ENCODE measurements at places on chromosomes 5 and 9.

- no peak for DNase-seq
Observed at GRCh38 chr9:33065157-33066076, 11.1 kb downstream of the SMU1 start.

DNA sequence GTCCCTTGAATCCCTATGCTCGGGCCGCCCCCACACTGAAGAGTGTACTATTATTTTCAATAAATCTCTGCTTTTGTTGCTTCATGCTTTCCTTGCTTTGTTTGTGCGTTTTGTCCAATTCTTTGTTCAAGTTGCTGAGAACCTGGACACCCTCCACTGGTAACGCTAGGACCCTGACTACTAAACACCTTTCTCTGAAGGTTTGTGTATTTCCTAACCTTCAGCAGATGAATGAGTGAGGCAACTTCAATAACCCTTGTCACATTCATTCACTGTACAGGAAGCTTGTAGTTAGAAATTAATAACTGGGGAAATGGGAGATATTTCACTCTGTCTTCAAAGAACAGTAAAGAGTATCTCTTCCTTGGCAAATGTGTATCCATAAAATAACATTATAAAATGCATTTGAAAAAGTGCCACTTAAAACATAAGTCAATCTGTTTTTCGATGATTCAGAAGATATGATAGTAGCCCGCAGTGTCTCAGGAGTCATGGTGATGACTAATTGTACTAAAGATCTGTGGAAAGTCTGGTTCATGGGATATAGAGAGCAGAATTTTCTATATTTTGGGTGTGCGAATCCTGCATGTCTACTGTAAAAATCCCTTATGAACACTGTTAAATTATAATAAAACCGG, 43.2 kb upstream of the ANKH start:
- no peak for DNase-seq

DNA sequence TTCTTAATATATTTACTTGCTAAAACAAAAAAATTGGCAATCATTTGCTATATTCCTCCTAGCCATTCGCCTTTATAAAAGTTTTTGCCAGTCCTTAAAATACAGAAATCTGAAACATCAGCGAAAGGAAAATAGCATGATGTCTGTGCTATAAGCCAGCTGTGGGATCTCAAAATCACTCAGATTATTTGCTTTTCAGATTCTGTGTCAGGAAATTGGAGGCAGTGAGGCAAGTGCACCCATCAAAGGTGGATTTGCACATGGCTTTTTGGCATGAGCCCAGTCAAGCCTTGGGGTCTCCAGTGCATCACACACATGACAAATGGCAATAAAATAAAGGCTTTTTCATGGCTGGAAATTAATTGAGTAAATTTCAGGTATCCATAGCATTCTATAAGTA, 196.8 kb upstream of the DAPK1 start:
- no peak for DNase-seq

DNA sequence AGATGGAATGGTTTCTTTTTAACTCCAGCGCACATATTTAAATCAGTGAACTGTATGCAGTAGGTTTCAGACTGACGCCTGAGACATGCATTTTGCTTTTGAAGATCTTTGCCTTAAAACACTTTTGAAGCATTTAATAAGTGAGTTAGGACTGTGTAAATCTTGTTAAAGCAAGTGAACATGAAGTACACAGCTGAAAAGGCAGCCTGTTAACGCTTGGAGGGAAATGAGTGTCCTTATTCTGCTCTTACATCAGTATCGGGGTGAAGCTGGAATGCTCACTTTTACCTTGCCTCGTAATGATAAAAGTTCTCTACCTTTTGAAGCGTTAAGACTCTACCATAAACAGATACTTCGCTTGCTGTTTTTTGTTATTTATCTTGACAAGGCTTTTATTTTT, 552.2 kb downstream of the ZNF608 start:
- DNase-seq = no peak

- DNase-seq = no peak
Observed at GRCh38 chr5:82348784-82349425, 70.8 kb upstream of the RPS23 start.

DNA sequence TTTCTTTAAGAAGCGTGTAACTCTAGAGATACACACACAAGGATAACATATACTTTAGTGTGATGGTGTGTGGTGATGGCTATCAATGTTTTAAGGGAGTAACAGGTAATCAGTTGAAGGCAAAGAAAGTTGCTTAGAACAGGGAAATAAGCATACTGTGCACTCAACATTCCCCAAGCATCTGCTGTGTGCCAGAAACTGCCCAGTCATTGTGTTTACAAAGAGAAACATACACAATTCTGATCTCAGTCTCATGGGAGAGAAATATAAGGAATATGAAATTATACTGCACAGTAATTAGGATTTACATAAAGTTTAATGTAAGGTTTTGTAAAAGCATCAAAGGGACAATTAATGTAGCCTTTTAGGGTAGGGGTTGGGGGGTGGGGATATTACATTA, 224.1 kb upstream of the TYRP1 start:
- no peak for DNase-seq

DNA sequence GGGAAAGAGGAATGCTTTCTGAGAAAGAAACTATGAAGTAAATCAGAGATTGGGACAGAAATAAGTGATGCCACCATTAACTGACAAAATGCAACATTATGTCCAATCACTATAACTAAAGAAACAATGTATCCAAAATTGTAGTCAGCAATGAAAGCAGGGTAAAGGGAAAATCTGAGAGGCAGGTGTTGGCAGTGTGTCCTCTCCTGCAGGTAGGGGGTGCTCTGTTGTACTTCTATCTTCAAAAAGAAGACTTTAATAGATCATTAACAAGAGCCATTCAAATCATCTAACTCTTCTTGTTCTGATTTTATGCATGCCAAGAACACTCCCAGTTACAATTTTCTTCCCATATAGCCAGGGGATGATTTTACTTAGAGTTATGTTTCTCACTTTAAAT, 1275.7 kb downstream of the PTPRD start:
- DNase-seq = no peak

GRCh38 chr9:127905788-127906191, 6.4 kb upstream of the ST6GALNAC6 start:
- DNase-seq = no peak

DNA sequence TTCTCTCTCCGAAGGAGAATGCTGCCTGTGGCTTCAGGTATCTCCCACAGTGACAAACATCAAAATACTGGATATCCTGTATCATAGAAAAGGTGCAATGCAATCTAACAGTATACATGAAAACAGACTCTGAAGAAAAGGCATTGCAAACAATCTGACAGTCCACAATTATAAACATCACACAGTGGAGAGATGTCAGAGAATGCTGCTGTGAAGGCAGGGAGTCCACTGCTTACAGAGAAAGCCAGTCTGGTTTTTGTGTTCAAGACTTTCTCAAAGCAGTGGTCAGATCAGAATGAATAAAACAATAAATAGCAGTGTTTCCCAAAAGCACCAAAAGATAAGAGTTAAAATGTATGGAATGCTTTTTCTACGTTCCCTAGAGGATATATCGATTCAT, 28.7 kb downstream of the TTC23L start:
- no peak for DNase-seq

GRCh38 chr9:129498451-129499384, 122.2 kb downstream of the C9orf50 start:
- DNase-seq = no peak

DNA sequence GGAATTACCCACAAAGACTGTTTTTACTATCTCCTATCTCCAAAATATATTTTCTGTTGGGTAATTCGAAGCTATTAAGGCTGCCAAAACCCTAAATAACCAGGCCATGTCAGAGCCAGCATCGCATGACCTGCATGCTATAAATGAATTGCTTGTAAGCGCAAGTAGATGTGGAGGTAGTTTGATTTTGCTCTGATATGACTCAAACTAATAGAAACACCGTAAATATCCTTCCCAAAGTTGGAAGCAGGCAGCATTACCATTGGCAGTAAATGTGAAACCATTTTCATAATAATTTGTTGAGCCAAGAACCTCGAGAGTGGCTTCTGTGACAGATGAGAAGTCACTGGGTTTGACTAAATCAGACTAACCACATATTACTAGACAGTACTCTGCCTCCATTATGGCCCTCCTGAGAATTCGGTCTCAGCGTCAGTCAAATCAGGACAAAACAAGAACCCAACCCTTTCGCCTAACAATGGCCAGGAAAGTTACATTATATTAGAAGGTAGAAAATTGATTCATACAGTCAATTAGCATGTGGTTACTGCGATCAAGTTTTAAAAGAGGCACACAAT, 289.8 kb downstream of the SPOCK1 start:
- DNase-seq = no peak

- no peak for DNase-seq
Observed at GRCh38 chr5:75848077-75848476, 130.8 kb upstream of the POC5 start.

DNA sequence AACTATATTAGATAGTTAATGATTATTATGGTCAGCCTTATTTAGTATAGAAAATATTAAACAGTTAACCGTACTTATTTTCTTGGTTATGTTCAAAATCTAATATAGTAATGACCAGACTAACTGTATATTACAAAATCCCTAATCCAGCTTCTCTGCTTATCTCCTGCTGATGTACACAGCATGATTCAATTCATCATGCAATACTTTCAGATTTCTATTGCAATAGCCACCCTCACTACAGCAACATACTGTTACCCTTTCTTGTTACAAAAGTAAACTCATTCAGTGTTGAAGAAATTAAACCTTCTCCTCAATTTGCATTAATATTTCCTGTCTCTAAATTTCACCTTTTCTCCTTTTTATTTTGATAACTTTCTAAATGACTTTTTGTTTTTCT, 1375.0 kb upstream of the NUDT12 start:
- DNase-seq = no peak

DNA sequence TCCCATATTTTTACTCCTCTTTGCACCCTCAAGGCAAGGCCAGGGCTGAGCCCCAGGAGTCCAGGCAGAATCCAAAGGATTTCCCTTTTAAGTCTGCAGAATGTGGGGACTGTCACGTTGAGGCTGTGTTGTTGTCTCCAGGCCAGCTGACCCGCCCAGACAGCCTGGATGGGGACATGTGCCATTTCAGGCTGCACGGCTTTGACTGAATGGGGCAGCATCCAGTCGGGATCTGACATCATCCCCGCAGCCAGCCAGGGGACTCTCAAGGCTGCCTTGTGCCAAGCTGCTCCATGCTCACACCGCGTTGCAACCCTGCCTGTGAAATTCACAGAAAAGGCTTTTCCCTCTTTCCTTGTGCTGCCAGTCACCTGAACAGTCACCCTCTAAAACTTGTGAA, 2.2 kb upstream of the ZNF366 start:
- DNase-seq = no peak

- DNase-seq = no peak
Observed at GRCh38 chr5:2688586-2688985, 62.9 kb downstream of the IRX2 start.

DNA sequence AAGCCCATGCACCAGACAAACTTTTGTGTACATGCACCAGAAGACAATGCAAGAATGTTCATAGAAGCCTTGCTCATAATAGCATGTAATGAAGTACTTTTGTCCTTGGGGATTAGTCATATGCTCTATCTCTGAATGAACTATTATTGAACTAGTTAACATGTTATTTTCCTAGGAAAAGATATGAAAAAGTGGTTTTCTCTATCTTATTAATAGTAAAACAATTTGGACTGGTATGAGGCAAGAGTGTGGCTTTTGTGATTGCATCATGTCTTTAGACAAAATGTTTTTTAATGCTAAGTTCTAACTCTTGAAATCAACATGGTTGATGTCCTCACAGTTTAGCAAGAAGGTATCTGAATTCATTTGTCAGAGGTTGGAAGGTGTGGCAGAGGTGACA, 55.7 kb upstream of the SPDL1 start:
- DNase-seq = no peak

GRCh38 chr9:131470581-131470991, 32.1 kb upstream of the POMT1 start:
- DNase-seq = no peak

DNA sequence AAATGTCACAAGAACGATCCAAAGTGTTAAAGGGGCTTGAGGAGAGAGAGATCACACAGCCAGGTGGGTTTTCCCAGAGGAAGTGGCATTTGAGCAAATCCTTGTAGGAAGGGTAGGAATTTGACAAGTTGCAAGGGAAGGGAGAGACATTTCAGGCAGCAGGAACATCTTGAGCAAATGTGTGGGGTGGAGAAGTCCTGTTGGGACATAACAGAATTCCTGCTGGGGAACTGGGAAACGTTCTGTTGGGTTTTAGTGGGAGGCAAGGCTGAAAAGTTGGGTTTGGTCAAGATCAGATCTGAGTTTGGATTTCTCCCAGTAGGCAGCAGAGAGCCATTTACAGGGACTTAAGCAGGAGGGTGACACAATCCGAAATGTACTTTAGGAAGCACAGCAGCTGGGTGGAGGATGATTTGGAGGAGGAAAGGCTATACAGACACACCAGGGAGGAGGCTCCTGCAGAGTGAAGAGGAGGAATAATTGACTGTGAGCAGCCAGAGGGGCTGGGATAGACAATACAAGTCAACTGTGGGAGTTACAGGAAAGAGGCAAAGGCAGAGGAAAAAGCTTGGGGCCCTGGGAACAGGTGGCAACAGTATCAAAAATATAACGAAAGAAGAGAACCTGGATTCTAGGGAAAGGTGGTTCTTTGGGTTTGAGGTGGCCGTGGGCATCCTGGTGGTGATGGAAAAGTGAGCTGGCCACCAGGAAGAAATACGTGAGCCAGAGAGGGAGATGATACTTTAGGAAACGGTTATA, 3.1 kb upstream of the ZSWIM6 start:
- no peak for DNase-seq

GRCh38 chr9:14402583-14402982, 88.6 kb upstream of the NFIB start:
- no peak for DNase-seq

- no peak for DNase-seq
Observed at GRCh38 chr9:136170006-136170901, 34.7 kb downstream of the LHX3 start.

- no peak for DNase-seq
Observed at GRCh38 chr5:133844836-133845235, 123.6 kb downstream of the C5orf15 start.

GRCh38 chr5:156149213-156149612, 177.8 kb upstream of the SGCD start:
- DNase-seq = no peak

GRCh38 chr9:113665756-113666155, 202.2 kb downstream of the RGS3 start:
- no peak for DNase-seq

DNA sequence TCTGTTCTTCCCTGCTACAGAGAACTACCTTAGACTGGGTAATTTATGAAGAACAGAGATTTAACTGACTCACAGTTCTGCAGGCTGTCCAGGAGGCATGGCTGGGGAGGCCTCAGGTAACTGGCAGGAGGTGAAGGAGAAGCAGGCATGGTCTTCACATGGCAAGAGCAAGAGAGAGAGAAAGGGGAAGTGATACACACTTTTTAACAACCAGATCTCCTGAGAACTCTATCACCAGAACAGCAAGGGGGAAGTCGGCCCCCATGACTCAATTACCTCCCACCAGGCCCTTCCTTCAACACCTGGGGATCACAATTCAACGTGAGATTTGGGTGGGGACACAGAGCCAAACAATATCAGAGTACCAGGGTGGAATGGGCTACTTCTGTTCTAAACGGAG, 766.8 kb downstream of the TLE1 start:
- no peak for DNase-seq
